ENCODE measurements at places on chromosomes 3 and 15.

DNA sequence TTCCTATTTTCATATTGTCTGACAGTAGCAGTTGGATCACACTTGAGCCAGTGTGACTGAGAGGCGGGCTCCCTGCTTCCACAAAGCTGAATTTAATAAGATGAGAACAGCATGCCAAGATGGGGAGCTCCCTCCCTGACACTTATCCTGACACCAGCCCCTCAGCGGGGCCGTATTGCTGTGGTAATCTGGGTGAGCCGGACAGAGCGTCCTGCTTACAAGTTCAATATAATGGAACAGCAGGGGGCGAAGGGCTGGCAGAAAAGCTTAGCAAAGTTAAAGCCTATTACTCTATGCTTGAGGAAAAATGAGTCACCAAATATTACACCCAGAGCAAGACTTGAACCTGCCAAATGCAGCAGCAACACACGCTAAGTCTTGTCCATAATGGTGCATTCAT lies 163.8 kb upstream of the CMC1 start:
- DNase-seq: no peak

- DNase-seq: no peak
These were observed 18.8 kb downstream of the CLASP2 start for GRCh38 chr3:33699275-33699674.

DNA sequence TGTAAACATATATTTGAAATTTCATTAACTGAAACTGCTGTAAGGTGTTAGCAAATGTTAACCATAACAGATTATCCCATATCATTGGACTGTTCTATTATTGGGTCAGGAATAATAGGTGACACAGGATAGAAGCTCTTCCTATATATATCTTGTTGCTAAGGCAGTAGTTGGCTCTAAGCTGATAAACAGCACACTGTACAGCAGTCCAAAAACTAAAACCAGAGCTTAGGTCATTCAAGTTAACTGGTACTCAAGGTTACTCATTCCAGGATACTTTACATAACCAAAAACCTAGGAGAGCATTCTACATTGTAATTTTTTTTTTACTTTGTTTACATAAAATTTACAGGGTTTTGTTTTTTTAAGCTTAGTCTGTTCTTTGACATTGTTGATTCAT lies 8.9 kb downstream of the DNAJC19 start:
- DNase-seq: no peak

DNA sequence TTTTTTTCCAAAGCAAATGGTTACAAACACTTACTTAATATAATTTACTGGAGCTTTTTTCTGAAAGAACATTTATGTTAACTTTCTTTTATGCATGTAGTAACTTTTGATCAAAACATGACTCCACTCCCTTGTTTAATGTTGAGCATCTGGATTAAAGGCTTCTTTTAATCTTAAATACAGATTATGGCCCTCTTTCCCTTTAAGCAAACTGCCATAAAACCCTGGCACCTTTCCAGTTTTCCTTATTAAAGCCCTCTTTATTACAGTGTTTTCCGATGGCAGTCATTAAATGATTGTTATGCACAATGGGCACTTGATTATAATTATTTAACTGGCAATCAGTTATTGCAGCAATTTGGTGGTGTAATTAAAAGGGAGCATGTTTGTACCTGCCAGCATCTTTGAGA lies 167.0 kb downstream of the VGLL4 start:
- DNase-seq: no peak

DNA sequence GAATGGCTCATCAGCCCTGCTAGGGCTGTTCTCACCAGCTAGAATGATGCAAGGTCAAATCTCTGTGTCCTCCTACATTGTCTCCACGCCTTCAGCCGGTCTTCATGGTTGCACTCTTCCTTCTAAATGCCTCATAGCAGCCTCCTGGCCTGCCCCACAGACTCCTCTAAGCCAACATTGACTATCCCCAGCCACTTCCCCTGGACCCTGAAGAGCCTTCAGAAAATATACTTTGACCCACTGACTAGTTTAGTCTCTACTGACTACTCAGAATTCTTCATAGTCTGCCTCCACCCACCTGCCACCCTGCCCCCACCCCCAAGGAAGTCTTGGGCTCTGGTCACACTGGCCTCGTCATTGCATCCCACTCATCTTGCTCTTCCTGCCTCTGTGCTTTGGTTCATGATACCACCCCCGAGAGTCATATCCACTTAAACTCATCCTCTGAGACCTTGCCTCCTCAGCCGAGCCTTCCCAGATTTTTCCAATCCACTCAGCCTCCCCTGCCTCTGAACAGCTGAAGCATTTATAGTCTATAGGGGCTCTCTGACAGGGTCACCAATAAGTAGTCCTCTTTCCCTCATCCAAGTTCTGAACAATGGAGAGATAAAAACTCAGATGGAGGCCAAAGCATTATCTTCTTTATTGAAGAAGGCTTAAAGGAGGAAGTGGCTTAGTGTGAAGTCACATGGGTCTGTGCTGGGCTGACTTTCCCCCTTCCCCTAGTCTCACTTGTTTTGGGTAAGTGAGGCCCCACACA lies 9.5 kb upstream of the DOCK3 start:
- no peak for DNase-seq

DNA sequence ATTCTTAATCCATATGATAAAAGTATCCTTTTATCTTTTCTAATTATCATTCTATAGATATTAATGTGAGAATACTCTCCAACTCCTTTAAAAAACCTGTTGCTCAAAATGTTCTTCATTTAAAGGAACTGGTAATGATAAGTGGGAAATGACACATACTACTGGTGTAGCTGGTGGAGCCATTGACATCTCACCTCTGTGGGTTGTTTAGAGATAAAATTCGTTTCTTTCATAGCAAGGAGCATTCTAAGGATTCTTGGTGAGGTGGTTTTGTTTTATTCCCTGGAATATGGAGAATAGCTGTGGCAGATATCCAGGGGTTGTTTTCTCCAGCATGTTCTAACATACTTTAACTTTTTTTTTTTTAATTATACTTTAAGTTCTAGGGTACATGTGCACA lies 299.8 kb upstream of the THBS1 start:
- DNase-seq: no peak

GRCh38 chr3:41450416-41451231 lies 251.3 kb downstream of the CTNNB1 start:
- no peak for DNase-seq

DNA sequence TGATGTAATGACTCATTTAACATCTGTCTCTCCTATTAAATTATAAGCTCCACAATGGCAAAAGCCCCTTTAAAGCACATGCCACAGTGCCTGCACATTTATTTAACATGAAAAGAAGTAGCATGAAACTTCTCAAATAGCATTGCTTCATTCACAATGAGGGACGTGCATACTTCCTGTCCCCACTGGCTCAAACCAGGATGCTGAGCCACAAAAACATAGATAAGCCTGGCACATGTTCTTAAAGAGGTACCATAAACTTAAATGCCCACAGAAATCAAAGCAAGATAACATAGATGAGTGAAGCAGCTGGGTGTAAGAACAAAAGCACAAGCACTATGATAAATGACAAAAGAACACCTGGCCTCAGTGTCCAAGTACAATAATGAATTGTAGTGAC lies 3.8 kb downstream of the TP53BP1 start:
- DNase-seq: no peak
